ENCODE measurements at places on chromosomes 12 and 14. TPM values are rescaled to one million over a fixed set of nuclear protein-coding genes. Genes with fewer than 3 reads are reported as not detected.

GRCh38 chr12:118337194-118337838, 35.4 kb downstream of the TAOK3 start:
- H3K4me1 ChIP-seq, result peaks cover 10% of the 10 kb centered on the region
- DNase-seq, result no peak
- no peak overlapping the region for H3K27ac ChIP-seq
- no peaks in the 10 kb centered on the region for H3K27me3 ChIP-seq
- H3K36me3 ChIP-seq, result no peaks in the 10 kb centered on the region

DNA sequence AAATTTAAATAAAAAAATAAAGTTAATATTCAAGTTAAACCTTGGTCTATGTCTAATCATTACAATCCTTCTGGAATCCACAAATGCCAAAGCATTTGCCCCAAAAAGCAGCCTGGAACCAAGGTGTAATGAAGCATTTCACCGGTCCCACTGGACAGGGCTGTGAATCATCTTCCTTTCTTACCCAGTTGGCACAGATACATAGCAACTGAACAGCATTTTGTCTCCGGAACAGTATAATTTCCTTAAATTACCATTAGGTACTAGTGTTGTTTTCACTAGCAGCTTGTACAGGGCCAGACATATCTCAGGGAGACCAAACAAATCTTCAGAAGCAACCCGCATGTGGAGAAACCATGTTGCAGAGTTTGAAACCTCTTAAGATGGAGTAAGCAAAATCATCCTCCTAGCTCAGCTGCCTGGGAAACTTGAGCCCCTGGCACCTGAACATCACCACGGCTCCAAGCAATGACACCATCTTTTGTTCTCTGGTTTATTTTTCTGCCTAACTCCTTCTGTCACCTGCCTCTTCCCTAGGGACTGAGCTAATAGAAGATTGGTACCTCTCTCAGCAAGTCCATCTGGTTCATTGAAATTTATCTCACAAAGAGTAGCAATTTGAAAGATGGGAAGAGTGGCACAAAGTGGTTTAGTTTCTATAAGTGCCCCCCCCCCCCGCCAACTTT, 17.9 kb upstream of the MDM1 start:
- no peaks in the 10 kb centered on the region for H3K36me3 ChIP-seq
- H3K27ac ChIP-seq, result peak overlapping the region; percentile 11
- no peak overlapping the region for H3K4me3 ChIP-seq
- no peaks in the 10 kb centered on the region for H3K27me3 ChIP-seq

DNA sequence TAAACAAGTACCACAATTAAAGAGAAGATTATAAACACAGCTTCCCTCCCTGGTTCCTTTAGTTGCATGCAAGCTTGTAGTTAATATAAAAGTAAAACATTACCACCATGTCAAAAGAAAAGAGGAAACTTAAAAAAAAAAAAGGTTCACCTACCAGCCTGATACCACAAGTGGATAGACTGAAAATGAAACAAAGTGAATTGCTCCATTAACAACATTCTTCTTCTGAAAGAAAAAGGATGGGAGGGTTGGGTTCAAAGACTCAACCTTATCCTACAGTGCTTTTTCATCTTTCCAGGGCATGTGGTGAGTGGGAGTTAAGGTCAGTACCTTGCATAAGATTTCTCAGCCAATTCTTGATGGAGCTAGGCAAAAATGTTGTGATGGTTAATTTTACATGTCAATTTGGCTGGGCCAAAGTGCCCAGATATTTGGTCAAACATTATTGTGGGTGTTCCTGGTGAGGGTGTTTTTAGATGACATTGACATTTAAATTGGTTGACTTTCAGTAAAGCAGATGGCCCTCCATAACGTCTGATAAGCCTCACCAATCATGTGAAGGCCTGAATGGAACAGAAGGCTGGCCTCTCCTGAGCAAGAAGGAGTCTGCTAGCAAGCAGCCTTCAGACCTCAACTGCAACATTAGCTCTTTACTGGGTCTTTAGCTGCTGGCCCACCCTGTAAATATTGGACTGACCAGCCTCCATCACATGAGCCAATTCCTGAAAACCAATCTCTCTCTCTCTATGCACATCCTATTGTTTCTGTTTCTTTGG, 28.8 kb downstream of the VCPKMT start:
- no peak overlapping the region for H3K27ac ChIP-seq
- H3K4me3 ChIP-seq, result no peak overlapping the region
- DNase-seq, result no peak
- H3K36me3 ChIP-seq, result no peaks in the 10 kb centered on the region
- H3K27me3 ChIP-seq, result no peaks in the 10 kb centered on the region
- no peaks in the 10 kb centered on the region for H3K4me1 ChIP-seq

DNA sequence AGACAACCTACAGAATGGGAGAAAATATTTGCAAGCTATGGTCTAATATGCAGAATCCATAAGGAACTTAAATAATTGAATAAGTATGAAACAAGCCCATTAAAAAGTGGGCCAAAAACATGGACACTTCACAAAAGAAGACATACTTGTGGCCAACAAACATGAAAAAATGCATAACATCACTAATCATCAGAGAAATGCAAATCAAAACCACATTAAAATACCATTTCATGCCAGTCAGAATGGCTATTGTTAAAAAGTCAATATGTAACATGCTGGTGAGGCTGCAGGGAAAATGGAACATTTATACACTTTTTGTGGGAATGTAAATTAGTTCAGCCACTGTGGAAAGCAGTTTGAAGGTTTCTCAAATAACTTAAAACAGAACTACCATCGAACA, 945.4 kb upstream of the FLRT2 start:
- no peak for DNase-seq
- H3K4me1 ChIP-seq, result peaks cover 4% of the 10 kb centered on the region
- no peaks in the 10 kb centered on the region for H3K27me3 ChIP-seq
- no peak overlapping the region for H3K4me3 ChIP-seq
- no peaks in the 10 kb centered on the region for H3K36me3 ChIP-seq
- H3K27ac ChIP-seq, result no peak overlapping the region

- no peaks in the 10 kb centered on the region for H3K36me3 ChIP-seq
- no peak for DNase-seq
- H3K4me1 ChIP-seq, result no peaks in the 10 kb centered on the region
- H3K4me3 ChIP-seq, result peak overlapping the region; percentile 75
These were observed 780 bp downstream of the TBC1D15 start for GRCh38 chr12:71840231-71840847.

DNA sequence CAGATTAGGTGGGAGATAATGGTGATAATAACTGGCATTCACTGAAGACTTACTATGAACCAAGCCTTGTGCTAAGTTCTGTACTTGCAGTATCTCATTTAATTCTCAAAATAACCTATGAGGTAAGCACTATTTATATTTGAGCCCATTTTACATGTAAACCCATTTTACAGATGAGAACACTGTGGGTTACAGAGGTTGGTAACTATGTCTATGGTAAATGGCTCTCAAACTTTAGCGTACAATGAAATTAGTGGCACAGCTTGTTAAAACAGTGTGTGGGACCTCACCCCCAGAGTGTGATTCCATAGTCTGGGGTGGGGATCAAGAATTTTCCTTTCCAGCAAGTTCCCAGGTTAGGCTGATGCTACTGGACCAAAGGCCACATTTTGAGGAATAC, 22.2 kb upstream of the JPH4 start:
- H3K27me3 ChIP-seq, result no peaks in the 10 kb centered on the region
- H3K4me1 ChIP-seq, result no peaks in the 10 kb centered on the region
- H3K4me3 ChIP-seq, result no peak overlapping the region
- H3K27ac ChIP-seq, result no peak overlapping the region
- no peaks in the 10 kb centered on the region for H3K36me3 ChIP-seq

CAPZA3 gene
- total RNA-seq, result not detected

SLCO1B1 gene
- total RNA-seq, result not detected

LRTM2 gene
- not detected for total RNA-seq

GRCh38 chr12:104121001-104121400, 17.0 kb downstream of the NFYB start:
- H3K4me3 ChIP-seq, result no peak overlapping the region
- DNase-seq, result no peak
- peaks cover 16% of the 10 kb centered on the region for H3K36me3 ChIP-seq
- H3K27me3 ChIP-seq, result no peaks in the 10 kb centered on the region

Measured in sigmoid colon (tissue), 7 donors.